Stimulated activated CD4-positive, alpha-beta T cell treated with anti-CD3 and anti-CD28 coated beads, TNF-alpha, amount 100 ng/mL, for 24 hours (primary cell): ENCODE measurements at places on chromosomes 3 and 15.

- no peak for DNase-seq
Measured at GRCh38 chr15:70348581-70349344, 251.0 kb upstream of the TLE3 start.

DNA sequence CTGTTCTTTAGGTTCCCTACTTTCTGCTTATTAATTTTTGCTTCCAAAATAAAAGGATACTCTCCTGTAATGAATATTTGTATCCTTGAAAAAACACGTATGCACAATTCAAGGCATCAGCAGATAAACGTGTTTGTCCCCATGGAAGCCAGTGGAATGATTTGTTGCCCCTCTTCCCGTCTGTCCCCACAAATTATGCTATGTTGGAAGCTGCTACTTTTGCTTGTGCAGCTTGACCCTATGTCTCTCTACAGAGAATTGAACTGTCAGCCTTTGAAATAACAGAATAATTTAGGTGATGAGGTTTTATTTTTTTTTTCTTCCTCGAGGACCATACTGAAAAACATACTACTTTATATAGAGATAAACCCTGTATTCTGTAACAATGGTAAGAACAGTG lies 401.5 kb upstream of the GOLIM4 start:
- DNase-seq, result no peak

GRCh38 chr15:39593071-39593655 lies 12.3 kb downstream of the THBS1 start:
- DNase-seq, result no peak

GRCh38 chr3:120604382-120604781 lies 8.2 kb downstream of the NDUFB4 start:
- no peak for DNase-seq

GRCh38 chr15:77418966-77419835 lies 703 bp downstream of the PEAK1 start:
- DNase-seq, result peak; percentile 44

GRCh38 chr3:140268610-140269009 lies 333.6 kb downstream of the CLSTN2 start:
- no peak for DNase-seq

GRCh38 chr3:58167431-58168351 lies 43.1 kb downstream of the DNASE1L3 start:
- DNase-seq, result peak; percentile 73

- DNase-seq, result no peak
Measured at GRCh38 chr3:12734960-12735359, 24.1 kb downstream of the TMEM40 start.

DNA sequence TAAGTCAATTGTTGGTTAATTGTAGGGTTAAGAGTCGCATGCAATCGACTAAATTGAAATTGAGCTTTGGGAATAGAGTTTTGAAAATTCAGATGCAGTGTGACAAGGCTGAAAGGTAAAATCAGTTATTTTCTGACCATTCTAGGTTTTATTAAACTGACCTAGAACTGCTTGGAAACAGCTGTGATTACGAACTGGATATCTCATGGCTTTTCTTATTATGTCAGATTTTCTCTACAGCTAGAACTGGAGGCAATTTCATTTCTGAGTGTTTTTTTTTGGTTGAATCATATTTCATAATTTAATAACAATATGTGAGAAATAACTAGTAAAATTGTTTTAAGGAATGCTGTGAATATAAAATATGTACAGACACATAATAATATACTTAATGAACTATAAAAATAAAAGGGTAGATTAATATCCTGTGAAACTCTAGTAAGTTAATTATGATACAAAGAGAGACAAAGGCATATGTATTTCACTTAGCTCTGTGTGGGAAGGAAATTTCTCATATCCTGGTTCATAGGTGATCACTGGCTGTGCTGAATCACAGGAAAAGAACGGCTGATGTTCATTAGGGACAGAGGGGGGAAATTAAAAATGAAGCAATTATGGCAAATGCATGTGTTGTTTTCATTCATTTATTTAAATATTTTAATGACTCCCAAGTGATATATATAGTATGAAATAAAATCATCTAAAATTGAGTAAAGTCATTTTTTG lies 403.2 kb downstream of the ZIC1 start:
- no peak for DNase-seq

DNA sequence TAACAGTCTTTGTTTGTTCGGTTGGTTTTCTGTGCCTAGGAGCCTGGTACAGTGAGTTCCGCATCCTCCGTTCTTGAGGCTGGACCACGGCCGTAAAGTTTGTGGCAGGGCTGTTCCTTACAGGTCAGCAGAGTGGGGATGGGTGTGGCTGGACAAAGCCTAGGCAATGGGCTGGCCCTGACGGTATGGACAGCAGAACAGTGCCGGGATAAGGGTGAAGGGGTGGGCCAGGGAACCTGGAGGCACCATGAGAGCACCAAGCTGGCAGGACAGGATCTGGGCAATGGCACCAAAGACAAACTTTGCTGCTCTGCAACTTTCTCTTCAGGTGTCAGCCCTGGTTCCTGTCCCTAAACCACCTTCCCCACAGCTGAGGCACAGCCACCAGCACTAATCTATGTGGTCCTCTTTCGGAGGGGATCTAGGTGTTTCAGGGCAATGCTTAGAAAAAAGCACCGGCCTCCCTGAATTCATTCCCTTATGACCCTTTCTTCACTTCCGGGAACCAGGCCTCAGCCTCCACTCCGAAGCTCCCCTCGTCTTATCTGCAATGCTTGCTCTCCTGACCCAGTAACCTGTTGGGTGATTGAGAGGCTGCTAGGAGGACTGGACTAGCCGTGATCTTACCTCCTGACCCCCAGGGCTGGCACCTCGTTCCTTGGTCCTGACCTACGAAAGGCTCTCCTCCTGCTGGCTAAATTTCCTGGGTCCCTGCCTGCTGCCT lies 54.4 kb downstream of the KLHL6 start:
- DNase-seq, result no peak

- peak; percentile 35 for DNase-seq
Measured at GRCh38 chr3:193869221-193870201, 266.4 kb upstream of the HES1 start.

DNA sequence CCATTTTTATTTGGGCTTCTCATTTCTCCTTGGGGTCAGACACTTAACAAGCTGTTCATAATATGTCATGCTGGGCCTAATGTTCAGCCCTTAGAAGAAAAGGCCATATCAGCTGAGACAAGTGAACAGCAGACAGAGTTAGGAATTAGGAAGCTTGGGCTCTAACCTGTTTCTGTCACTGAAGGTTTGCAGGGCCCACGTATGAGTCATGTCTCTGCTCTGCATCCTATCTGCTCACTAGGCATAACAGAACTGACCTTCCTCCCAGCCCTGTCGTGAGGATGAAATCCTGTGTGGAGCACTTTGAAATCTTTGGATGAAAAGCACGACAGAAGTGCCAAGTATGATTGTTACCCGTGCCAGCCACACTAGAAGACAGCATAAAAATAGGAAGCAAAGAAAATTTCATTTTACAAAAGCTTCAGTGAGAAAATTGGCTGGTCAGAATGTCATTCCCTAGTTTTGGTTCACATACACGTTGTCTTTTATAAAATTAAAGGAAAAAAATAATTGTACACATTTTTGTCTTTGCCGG lies 26.5 kb upstream of the CD47 start:
- no peak for DNase-seq

DNA sequence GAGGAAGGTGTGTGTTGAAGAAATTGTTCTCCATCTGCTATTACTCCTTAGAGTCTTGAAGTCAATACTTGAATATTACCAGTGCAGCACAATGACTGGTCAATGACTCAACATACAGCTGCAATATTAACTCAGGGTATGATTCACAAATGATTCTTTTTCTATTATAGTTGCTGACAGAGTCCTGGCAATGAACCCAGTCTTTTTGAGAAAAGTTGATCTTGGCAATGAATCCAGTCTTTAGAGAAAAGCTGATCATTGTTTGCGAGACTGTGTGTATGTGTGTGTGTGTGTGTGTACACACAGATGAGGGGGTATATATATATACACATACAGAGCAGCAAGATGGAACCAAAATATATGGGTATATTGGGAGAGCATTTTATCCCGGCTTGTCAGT lies 315.1 kb downstream of the ZNF385D start:
- DNase-seq, result no peak

GRCh38 chr3:196528639-196529233 lies 13.6 kb upstream of the SMCO1 start:
- DNase-seq, result peak; percentile 65

DNA sequence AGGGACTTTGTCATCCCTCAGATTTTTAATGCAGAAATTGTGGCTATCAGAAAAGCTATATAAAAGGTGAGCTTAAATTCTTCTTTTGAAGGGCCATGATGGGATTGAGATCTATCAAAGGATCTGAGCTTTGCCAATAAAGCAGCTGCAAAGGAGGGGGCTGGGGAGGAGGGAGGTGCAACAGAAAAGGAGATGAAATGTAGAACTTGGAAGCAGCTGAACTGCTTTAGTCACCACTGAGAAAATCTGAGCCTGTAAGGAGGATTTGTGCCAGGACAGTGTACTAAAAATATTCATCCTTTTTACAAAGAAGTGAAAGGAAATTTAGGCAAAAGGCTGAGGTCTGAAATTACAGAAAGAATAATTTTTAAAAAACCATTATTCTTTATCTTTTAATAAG lies 10.4 kb downstream of the TSPAN3 start:
- DNase-seq, result no peak

- DNase-seq, result no peak
Measured at GRCh38 chr15:86183596-86184491, 104.2 kb downstream of the AGBL1 start.

DNA sequence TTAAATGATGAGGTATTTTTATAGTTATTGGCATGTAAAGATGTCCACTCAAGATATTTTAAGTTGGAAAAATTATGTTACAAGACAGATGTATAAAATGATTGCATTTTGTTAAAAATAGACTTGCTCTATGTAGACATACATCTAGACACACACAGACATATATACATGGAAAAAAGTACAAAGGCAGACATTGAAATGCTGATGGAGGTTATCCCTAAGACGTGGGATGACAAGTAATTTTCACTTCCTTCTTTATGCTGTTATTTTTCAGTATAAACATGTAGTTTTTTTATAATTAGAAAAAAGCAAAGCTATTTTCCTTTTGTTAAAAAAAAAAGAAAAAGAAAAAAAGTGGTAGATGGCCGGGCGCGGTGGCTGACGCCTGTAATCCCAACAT lies 7.2 kb downstream of the HOMER2 start:
- no peak for DNase-seq

DNA sequence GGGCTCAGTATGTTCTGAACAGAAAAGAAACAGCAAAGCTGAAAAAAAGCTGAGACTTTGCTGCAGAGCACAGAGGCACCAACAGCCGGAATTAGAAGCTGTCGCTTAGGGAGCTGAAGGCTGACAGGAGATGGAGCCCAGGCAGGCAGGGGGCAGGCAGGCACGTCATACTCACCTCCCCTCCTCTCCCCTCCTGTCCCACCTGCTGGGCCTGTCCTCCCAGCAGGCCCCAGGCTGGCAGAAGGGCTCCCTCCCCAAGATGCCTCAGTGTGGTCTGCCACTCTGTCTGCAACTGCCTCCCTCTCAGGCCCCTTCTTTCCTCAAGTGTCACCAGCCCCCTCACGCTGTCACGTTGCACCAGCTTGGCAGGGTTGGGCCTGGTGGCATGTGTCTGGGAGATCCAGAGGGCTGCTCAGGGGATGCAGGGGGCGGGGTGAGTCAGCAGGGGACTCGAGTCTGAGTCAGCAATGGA lies 3.2 kb upstream of the ANKRD63 start:
- no peak for DNase-seq

GRCh38 chr3:46141813-46142212 lies 66.3 kb downstream of the CCR1 start:
- DNase-seq, result no peak

DNA sequence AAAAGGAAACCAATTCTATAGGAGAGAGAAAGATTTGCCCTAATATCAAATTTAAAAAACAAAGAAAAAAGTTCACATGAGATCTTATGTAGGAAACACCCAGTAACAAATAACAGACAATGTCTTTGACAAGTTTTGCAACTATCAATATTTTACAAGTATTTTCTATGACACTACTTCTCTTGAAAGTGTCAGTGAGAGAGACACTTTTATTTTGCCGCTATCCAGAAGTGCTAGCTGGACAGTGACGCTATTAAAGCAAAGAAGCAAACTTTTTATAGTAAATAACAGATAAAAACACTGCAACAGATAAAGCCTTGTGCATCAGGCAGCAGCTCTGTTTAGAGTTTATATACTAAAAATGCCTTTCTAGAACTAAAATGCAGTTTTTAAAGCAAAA lies 13.3 kb downstream of the LYSMD2 start:
- no peak for DNase-seq

DNA sequence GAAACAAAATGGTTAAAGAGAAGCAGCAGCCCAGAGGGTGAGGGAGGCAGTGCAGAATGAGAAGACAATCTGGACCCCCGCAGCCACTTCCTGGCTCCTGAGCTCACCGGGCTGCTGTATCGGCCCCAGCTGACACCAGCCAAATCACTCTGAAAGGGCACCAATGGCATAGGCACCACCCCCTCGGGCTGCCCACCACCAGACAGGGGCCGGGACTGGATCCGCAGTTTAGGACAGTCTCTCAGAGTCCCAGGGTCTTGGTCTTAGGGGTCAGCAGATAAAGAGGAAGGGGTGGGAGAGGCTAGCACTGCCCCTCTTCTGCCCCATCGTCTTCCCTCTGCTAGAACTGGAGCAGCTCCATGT lies 17.9 kb upstream of the EHD4 start:
- no peak for DNase-seq

DNA sequence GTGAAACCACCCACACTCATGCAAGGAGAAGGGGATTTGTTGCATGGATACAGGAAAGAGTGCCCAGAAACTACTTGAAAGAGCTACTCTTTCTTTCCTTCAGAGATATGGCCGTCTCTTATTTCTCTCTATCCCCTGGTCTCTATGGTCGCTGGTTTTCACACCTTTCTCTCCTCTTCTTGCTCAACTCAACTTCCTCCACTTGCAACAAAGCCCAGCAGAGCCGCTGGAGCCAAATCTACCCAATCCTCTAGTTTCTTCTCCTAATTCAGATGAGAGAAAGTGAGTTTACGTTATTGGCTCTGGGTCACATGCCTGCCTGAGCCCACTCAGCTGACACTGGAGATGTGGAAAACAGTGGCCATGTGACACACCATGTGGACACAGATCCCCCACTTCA lies 215.2 kb downstream of the OSBPL10 start:
- no peak for DNase-seq

DNA sequence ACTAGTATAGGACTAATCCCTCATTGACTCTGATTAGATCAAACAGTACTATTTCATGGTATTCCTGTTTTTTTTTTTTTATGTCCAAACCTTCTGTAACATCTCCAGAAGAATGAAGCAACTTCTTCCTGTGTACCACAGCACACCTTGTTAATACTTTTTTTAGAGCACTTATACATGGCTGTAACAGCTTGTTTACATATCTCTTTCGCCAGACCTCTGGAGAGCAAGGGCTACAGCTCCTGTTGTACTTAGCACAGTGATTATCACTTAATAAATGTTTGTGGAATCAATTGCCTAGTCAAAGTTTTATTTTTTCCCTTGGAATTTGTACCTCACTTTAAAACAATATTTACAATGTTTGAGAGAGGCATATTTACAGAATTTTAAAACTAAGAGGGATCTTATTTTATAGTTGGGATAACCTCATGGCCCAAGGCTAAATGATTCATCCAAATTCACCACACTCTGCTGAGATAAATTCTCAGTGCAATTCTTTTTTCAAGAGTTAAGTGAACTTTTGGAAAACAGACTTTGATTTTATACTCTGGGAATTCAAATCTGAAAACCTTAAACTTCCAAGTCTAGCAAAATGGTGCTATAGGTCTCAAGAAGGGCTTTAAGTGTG lies 9.2 kb upstream of the GATM start:
- DNase-seq, result no peak

- no peak for DNase-seq
Measured at GRCh38 chr3:143210141-143210540, 90.6 kb downstream of the CHST2 start.

- DNase-seq, result no peak
Measured at GRCh38 chr3:126880901-126881300, 102.0 kb upstream of the PLXNA1 start.

GRCh38 chr3:136543385-136543784 lies 208.8 kb downstream of the STAG1 start:
- no peak for DNase-seq
